A549 treated with ZK216348 at 1 μM for 4 hours (cell line): ENCODE measurements at places on chromosomes 7 and 10. TPM values are rescaled to one million over a fixed set of nuclear protein-coding genes. Genes with fewer than 3 reads are reported as not detected.

Gene ZNF680
- 0.72 to 2.8 TPM (median 1.9 TPM) in 5 replicates for total RNA-seq

Gene LGI1
- not detected in 5 replicates for total RNA-seq

Gene SLC13A4
- not detected in 5 replicates for total RNA-seq

Gene TMEM130
- total RNA-seq = 0.31 to 1.0 TPM (median 0.49 TPM) in 5 replicates

Gene GPR15LG
- not detected in 5 replicates for total RNA-seq

Gene CD36
- 0.14 to 0.19 TPM in 2 of 5 replicates, not detected in the others for total RNA-seq

Gene GPR141
- not detected in 5 replicates for total RNA-seq
